ENCODE measurements at places on chromosomes 1 and 21.

DNA sequence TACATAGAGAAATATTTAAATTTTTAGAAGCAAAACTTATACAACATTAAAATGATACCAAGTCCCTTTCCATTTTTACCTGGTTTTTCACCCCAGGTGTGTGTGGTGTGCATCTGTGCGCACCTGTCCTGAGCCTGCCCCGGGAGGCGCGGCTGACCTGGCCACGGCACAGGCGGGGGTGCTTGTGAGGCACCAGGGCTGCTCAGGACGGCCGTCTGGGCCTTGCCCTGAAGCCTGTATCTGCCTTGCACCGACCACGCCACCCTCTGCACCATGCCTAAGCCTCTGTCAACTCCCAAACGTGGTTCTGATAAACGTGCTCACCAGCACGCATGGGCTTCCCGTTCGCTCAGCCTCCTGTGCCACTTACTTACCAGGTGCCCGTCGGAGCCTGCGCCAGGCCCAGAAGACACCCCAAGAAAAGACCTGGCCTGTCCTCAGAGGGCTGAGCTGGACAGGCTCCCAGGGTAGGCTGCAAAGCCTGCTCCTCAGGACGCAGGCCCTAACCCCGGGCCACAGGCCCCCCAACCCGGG is 20.9 kb downstream of the PANK4 start:
- no peak for DNase-seq

GRCh38 chr21:31548688-31549087 is 110.8 kb upstream of the SOD1 start:
- DNase-seq: no peak

- DNase-seq: no peak
Observed at GRCh38 chr1:157597959-157598667, at the start of gene FCRL4. TSS of gene FCRL4 (minus strand) at chr1:157598085. CDS start at chr1:157597944, 141 bp downstream.

DNA sequence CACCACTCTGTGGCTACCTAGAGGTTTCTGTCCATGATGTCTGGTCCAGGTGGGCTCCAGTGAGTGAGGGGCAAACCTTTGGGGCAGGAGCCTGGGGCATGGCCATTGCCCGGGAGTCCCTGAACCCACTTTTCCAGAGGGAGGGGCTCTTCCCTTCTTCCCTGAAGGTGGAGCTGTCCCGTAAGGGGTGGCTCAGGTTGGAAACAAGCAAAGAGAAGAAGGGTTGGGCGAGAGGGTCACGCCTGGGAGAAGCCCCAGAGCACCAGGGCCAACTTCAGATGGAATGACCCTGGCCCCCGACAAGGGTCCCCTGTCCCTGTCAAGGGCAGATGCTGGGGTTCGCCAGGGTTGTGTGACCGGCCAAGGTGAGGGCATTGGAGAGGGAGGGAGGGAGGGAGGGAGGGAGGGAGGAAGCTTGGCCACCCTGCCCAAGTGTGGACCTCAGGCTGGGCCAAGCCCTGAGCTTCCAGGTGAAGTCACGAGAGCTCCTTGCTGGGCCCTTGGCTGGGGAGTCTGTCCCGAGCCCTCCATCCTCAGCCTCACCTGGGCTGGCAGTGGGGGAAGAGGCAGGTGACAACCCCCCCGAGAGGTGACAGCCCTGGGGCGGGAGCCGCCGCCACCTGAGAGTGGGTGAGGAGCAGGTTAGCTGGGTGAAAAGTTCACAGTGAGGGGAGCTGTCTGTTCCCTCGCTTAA is 69.6 kb downstream of the DHRS3 start:
- no peak for DNase-seq

- no peak for DNase-seq
Observed at GRCh38 chr21:35738347-35738961, 321.9 kb downstream of the SETD4 start.

DNA sequence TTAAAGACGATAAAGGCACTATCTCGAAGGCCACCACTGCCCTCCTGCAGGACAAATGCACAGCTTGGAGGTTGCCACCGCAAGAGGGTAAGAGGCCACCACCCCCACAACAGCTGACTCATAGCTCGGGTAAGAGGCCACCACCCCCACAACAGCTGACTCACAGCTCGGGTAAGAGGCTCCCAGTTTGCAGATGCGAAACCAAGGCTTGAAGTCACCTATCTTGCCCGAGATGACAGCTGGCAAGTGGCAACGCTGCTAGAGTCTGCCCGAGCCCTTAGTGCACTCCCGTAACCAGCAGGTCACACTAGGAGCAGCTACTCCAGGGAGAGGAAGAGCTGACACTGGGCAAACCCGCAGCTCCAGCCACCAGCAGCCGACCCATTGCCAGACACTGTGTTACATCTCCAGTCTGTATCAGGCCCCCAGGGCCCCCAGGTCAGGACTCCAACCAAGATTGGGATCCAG is 17.1 kb upstream of the SPSB1 start:
- no peak for DNase-seq

DNA sequence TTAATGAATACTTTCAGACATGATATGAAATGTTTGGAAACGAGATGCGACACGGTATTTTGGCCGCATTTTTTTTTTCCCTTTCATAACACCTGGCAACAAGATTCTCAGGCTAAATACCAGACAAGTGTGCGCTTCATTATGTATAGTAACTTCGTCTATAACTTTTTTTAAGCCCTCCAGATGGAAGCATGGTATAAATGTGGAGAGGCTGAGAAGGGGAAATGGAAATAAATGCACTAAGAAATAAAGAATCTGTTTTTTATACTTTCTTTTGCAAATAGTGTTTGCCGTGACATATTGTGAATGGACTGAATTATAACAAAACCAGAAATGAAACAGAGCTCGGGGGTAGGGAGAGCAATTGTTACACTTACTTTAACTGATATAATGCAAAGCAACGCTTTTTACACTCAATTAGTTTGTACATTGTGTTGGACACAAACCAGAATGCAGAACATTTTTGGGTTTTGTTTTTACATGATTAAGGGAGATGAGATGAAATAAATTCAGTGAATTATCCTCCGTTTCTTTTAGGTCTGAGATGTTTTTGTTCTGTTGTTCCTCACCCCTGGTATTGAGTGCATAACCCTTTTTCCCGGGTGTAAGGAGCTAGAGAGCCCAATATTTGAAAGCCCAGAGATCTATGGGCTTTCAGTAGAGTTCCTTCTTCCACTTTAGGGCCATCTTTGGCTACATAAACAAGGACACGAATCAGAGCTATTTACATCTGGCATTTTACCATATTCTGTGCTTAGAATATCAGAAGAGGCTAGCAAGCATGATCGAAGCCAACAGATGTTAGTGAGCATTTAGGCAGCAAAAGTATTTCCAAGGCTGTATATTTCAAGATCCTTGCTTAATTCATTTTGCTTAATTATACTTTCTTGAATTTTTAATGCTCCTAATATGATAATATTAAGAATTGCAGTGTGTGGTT is 478.0 kb downstream of the CAMTA1 start:
- DNase-seq: no peak

- DNase-seq: no peak
Observed at GRCh38 chr1:206662396-206663092, 22.2 kb upstream of the MAPKAPK2 start.

DNA sequence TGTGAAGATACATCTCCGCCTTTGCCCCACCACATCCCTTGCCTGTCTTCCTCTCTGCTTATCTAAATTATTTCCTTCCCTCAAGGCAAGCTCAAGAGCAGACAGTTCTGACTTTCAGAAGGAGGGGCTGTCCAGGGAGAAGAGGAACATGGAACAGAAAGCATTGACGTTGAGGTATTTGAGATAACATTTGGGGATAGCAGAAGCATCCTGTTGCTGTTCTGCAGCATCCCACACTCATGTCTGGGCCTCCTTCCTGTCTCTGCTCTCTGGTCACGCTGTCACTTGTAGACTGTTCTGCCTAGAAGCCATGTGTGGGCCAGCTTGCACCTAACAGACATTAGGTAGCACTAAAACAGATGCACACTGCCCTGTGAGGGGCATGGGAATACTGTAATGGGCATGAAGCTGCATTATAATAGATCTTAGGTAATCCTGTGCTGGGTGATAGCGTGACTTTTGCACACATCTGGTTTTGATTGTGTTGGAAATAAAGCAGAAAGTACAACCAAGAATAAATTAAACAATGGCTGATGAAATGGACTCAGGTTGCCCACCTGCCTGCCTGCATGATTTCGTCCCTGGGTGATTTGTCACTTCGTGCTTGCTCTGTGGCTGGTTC is 660 bp upstream of the RD3 start:
- no peak for DNase-seq

DNA sequence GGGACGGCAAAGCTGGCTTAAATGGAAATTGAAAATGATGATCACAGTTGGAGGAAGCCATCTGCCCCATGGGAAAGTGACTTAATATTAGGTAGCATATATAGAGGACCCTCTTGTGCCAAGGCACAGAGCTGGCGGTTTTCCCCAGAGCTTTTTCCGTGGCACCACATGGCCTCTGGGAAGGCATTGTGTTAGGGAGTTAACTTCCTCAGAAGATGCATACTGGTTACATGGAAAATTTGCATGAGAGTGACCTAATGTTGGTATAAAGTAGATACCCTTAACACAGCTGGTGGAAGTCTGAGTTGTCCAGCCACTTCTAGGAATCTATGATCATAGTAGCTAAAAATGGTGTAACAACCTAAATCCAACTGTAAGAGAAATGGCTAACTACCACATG is 27.3 kb downstream of the CAP1 start:
- DNase-seq: no peak

GRCh38 chr1:159532922-159533321 is 2.9 kb downstream of the OR10J5 start:
- no peak for DNase-seq

- no peak for DNase-seq
Observed at GRCh38 chr1:237235091-237235490, 193.1 kb downstream of the RYR2 start.

- DNase-seq: no peak
Observed at GRCh38 chr1:38605063-38605462, 254.5 kb downstream of the RRAGC start.

GRCh38 chr1:181630838-181631237 is 147.5 kb downstream of the CACNA1E start:
- no peak for DNase-seq

DNA sequence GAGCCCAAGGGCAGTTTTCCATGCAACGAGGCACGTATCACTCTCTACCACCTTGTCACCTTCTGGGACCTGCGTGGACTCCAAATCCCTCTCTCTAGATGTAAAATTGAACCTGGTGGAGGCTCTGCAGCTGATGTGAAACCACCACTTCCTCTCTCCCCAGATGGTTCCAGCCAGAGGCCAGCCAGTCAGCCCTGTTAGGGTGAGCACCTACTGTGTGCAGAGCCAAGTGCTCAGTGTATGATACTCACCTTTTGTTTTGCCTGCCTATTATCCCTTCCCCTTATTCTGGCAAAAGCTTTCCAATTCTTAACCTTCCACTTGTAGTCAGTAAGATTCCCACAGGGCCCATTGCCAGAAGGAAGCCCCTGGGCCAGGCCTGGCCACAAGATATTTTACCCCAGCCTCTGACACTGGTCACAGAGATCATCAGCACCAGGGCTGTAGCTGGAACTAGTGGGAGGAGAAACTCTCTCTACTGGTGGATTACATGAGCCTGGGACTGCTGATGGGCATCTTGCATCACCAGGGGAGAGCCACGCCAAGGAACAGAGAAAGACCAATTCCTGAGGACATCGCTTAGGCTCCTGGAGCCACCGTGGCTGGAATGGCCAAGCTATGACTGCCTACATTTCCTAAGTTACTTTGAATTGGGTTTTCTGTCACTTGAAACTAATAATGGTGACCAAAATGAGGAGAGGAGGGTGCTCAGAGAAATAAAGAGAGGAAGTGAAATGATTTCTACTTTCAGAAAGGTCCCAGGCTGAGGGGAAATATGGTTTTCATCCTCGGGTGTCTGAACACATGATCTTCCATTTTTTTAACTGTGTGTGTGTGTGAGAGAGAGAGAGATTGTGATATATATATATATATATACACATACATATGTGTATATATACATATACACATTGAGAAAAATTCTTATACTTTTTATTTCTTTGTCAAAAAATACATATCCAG is 26.6 kb upstream of the RD3 start:
- no peak for DNase-seq

DNA sequence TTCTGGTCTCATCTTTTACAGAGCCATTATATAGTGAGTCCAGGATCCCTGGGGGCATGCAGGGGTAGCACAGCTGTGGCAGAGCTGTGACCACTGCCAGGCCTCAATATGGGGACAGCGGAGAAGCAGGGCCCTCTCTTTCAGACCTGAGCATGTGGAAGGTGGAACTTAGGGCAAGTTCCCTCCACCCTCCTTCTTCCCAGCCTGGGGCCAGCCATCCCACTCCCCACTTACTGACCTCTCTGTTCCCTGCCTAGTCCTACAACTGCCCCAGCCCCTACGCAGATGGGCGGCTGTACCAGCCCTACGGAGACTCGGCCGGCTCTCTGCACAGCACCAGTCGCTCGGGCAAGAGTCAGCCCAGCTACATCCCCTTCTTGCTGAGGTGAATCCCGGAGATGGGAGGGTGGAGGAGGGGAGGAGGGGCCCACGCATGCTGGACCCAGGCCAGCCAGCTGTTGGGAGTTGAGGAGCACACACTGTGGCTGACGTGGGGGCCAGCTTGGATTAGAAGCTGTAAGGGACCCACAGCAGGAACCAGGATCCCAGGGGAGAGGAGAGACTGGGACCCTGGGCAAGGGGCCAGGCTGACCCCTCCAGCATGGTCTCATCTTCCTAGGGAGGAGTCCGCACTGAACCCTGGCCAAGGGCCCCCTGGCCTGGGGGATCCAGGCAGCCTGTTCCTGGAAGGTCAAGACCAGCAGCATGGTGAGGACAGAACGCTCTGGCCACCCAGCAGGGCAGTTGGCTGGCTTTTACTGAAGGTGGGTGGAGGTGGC is 10.7 kb downstream of the PSRC1 start:
- DNase-seq: no peak

GRCh38 chr1:71640998-71641397 is 560.2 kb upstream of the ZRANB2 start:
- no peak for DNase-seq

DNA sequence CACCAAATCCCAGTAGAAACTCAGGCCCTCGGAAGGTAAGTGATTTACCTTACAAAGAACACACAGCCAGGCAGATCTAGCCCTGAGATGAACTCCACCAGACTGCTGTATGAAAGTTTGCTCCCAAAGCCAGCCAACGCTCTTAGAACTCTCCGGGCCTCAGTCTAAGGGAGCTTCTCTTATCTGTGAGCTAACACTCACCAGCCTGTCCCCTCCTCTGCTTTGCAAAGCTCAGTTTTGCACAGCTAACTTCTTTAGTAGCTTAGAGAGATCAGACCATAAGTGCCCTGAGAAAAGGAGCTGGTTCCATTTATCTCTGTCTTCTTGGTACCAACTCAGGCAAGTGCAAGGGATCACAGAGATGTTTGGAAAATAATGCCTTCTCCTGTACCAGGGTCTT is 195.8 kb upstream of the JUN start:
- DNase-seq: no peak

Data from HAP-1 (cell line).